ENCODE measurements at places on chromosomes 11 and 22.
A peak's percentile ranks its signal among the peaks of the same experiment; 100 is the strongest.

DNA sequence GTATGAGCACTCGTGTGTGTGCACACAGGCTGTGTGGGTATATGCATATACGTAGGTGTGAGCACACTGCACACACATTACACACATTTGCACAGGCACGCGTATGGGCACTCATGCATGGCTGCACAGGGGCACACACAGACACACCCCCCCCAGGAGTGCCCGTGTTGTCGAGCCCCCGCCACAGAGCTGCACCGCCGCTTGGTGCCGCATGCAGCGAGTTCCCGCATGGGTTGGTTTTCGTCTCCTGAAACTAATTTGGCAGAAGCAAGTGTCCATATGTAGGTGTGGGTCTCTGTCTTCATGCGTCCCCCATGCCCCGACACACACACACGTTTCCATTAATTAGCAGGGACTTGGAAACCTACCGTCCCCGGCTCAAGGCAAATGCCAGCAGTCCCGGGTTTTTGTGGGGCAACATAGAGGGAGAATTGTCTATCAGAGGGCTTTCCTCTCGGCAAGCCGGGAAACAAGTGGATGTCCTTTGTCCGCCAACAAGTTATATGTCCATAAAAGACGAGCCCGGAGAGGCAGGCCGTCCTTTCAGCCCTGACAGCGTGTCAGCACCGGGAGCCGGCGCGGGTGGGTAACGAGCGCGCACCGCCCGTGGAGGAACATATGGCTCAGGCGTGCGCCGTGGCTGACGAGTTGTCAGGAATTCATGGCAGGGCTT is 1291.7 kb downstream of the BRD1 start:
- no peak for DNase-seq

DNA sequence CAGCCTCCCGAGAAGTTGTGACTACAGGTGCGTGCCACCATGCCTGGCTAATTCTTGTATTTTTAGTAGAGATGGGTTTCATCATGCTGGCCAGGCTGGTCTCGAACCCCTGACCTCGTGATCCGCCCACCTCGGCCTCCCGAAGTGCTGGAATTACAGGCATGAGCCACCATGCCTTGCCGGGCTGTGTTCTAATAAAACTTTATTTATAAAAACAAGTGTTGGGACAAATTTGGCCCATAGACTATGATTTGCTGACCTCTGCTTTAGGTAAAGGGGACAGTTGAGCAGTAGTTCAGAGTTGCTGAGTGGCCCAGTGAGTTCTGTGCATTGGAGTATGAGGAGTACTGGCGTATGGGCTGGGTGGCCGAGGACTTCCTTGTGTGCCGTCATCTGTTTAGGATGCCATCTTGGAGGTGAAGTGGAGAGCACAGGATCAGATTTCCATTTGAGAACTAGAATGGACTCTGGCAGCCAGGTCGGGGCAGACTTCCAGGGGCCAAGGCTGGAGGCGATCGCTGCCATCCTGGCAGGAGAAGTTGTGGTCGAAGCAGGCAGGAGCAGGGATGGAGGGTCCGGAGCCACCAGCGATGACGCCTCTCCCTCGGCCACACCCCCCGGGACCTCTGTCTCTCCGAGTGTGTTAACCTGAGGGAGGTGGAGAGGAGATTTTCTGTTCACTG is 43.8 kb downstream of the FBLN1 start:
- DNase-seq = no peak

DNA sequence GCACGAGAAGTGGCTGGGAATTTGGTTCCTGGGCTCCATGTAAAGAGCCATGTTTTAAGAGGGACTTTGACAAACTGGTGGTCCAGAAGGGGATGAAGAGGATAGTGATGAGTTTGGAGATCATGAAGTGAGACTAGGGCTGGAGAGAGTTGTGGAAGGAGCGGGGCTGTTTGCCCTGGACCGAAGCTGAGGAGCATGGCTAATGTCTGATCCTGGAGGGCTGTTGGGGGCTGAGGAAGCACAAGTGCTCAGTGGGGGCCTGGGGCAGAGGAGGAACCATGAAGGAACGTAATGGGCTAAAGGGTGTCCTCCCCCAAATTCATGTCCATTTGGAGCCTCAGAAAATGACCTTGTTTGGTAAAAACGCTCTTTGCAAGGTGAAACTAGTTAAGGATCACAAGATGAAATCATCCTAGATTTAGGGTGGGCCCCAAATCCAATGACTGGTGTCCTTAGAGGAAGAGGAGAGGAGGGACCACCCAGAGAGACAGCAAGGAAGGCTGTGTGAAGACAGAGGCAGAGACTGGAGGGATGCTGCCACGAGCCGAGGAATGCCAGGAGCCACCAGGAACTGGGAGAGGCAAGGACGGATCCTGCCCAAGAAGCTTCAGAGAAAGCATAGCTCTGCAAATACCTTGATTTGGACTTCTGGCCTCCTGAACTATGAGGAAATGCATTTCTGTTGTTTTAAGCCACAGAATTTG is 107.3 kb upstream of the LMO1 start:
- DNase-seq = no peak

DNA sequence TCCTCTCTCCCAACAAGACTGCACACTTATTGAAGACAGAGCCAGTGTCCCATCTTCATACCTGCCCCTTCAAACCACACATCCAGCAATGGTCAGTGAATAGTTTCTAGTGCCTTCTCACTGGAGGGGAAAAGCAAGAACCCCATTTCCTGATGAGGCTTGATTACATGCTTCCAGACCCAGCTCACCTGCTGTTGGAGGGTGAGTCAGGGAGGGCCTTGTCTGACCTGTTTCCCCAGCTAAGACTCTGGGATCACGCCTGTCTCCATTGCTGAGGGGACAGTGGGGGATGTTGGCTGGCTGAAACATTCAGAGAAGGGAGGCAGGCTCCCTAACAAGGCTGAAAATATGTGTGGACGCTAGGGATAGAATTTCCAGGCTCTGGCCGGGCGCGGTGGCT is 27.5 kb upstream of the ZDHHC13 start:
- no peak for DNase-seq

DNA sequence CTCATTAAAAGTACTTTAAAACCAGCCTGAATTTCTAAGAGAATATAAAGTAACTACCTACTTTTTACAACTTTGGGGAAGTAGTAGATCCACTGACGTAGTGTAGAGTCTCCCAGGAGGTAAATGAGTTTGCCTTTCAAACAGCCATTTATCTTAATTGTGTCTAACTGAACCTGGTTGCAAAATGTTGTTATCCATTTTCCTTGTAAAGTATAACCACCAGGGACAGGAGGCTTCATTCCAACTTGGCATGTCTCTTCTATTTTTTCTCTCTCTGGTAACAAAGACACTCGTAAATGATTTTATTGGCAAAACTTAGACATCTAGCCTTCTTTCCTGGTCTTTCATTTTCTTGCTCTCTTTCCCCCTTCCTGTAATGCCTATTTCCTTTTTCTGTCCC is 36.9 kb downstream of the NXPE1 start:
- DNase-seq = no peak

DNA sequence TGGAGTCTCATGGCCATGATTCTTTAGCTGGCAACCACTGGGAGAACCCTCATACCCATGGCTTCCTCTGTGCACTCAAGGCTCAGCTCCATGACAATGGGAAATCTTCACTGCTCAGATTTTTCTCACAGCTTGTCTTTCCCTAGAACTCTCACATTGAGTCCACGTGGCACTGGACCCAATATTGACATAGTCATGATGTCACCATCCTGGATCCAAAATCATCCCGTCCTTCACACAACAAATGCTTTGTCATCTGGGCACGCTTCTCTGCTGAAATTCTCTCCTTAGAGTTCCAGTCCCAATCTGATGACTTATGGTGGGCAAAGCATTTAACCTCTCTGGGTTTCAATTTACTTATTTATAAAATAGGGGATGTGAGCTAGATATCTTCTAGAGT is 37.7 kb upstream of the CD44 start:
- no peak for DNase-seq

DNA sequence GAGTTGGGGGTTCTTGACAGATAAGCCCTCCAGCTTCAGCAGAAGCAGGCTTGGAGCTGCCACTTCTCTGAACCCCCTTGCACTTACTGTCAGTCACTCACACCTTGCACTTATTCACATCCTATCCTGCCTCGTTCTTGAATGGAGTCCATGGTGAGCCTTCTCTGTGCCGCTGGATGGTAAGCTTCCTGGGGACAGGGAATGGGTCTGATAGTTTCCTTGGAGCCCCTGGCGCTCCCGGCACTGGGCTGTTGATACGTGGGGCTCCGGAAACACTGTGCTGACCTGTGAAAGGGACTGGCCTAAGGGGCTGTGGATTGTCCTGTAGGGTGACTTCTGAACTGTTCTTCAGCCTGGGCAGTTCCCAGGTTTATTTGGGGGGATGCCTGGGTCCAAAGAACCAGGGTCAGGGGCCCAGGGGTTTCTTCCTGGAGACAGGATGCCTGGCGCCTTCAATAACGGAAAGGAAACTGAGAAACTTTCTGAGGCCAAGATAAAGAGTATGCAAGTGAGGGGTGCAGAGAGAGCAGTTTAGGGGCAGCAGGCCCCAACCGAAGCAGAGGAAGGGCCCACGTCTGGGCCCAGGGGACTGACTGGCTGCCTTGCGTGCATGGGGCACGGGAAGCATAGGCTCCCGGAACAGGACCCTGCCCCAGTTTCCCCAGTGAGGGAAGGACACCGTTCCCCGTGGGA is 709 bp upstream of the ST3GAL4 start:
- DNase-seq = no peak

DNA sequence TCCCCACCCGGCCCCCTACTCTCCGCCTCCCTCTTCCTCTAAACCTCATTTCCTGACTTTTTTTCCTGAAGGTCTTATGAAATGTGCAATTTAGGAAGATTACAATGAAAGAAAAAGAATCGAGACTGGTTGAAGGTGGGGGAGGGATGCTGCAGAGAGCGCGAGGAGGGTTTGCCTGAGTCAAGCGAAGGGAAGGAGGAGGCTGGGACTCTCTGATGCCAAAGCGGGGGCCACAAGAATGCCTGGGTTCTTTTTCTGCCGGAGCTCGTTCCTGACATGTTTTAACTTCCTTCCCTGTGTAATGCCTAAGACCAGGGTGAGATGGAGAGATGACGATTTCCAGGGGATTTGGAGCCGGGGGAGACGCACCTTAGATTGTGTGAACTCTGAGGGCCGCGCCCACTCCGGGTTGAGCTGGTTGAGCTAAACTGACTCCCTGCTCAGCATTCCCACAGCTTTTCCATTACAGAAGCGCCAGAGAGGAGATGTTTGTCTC is 270.5 kb upstream of the SORL1-AS1 start:
- no peak for DNase-seq

- no peak for DNase-seq
These were observed 29.0 kb upstream of the PHLDA2 start for GRCh38 chr11:2958251-2958650.

GRCh38 chr11:114079511-114080065 is 20.1 kb downstream of the ZBTB16 start:
- DNase-seq = no peak

- peak; percentile 69 for DNase-seq
These were observed 27.2 kb downstream of the GVQW3 start for GRCh38 chr11:76408171-76408965.

DNA sequence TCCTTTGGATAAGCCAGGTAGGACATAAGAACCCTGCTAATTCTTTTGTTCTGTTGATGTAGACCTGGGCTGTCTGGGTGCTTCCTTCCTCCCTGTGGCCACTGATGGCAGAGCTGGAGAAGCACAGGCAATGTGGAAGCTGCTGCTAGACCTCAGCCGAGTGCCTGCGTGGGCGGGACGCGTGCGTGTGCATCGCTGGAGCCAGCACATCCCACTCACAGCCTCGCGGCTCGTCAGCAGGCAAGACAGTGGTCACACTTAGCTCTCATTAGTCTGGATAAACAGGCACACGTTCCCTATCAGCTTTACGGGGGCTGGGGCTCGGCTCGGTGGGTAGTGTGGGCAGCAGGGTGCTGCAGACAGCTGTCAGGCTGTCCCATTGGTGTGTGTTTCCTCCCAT is 155.7 kb downstream of the GRIK4 start:
- DNase-seq = no peak

GRCh38 chr11:70771099-70771885 is 373.0 kb downstream of the CTTN start:
- DNase-seq = no peak

- DNase-seq = peak; percentile 78
These were observed 26.5 kb downstream of the SYT13 start for GRCh38 chr11:45259592-45259991.

- no peak for DNase-seq
These were observed 366.6 kb upstream of the LRRC4C start for GRCh38 chr11:41826085-41826484.

DNA sequence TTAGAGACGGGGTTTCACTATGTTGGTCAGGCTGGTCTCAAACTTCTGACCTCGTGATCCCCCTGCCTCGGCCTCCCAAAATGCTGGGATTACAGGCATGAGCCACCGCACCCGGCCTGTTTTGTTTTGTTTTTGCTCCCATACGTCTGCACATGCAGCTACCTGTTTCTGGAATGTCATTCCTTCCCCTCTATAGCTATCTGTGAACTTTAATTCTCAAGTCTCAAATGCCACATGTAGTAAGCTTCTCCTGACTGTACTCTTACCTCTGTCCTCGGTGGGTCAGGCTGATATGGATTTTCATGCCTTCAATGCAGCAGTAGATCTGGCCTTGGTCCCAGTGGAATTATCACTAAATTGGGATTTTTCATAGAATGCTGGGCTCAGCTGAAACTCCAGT is 12.4 kb upstream of the SWAP70 start:
- no peak for DNase-seq

DNA sequence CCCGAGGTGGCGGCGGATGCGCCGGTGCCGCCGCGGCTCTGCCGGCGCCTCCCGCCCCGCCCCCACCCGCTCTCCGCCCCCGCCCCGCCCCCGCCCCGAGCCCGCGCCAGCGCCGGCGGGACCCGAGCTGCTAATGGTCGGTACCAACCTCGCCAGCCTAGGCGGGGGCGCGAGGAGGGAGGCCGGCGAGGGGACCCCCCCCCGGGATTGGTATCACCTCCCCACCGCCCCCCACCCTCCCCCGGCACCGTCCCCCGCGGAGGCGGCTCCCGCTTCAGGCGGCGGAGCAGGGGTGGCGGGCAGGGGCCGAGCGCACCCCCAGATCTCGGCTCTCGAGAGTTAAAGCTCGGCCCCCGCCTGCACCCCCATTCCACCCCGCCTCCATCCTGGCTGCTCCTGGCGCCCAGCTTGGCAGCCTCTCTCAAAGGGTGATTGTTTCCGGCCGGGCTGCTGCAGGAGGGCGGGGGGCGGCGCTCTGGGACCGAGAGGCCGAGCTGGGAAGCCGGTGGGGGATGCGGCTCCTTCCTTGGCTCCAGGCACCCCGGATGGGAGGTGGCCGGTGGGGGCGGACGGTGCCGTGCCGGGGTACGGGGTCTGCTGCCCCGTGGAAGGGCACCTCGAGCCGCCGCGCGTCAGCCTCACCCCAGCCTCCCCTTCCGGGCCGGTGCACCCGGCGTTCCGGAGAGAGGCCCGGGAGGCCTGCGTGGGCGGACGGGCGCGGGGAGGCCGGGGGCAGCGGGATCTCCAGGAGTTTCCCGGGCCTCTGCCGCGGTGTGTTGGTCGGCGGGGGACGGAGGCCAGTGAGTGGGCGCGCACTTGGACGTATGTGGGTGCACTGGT is at the start of gene B3GAT1:
Gene B3GAT1 (minus strand): TSS at position 40 of the 840 bp plus-strand sequence. CDS start 24,583 bp downstream, outside the sequence.
- no peak for DNase-seq

Data from NCI-H446 treated with DMSO at 0.1 percent for 48 hours (cell line).